ENCODE measurements at places on chromosomes 3 and 15. TPM values are rescaled to one million over a fixed set of nuclear protein-coding genes. Genes with fewer than 3 reads are reported as not detected.

Gene RTP4
- 7.3 TPM for polyA plus RNA-seq

Gene SPSB4
- not detected for polyA plus RNA-seq

Gene SERINC4
- 8.8 TPM for polyA plus RNA-seq

Gene SRPRB
- 43.1 TPM for polyA plus RNA-seq

Gene CA12
- not detected for polyA plus RNA-seq

Gene BHLHE40
- 0.82 TPM for polyA plus RNA-seq

Gene ZPLD1
- not detected for polyA plus RNA-seq

Gene GOLGA6L4
- not detected for polyA plus RNA-seq

Gene HIGD2B
- polyA plus RNA-seq = 0.21 TPM

Gene COLQ
- 0.26 TPM for polyA plus RNA-seq

Gene MESP1
- 0.17 TPM for polyA plus RNA-seq

Gene IGF2BP2
- not detected for polyA plus RNA-seq

Gene CSPG4
- polyA plus RNA-seq = not detected

Gene MOBP
- polyA plus RNA-seq = not detected

Gene FLNB
- polyA plus RNA-seq = 15.7 TPM

Gene SENP8
- 1.2 TPM for polyA plus RNA-seq

Gene GOLGA8G
- polyA plus RNA-seq = not detected

Gene SGO1
- 0.51 TPM for polyA plus RNA-seq

Gene SLC22A14
- not detected for polyA plus RNA-seq

Gene FRMD5
- 0.31 TPM for polyA plus RNA-seq

Gene MYL3
- polyA plus RNA-seq = not detected

Gene KLHL40
- not detected for polyA plus RNA-seq

Gene RAF1
- 50.2 TPM for polyA plus RNA-seq

Gene CNTN3
- polyA plus RNA-seq = not detected

Gene ZDHHC19
- polyA plus RNA-seq = not detected

Gene SAMD7
- not detected for polyA plus RNA-seq

Gene SLC33A1
- polyA plus RNA-seq = 14.5 TPM

Gene LTK
- polyA plus RNA-seq = not detected

Gene NOX5
- not detected for polyA plus RNA-seq

All from naive thymus-derived CD4-positive, alpha-beta T cell (primary cell).